ENCODE measurements at places on chromosomes 3 and 15.

DNA sequence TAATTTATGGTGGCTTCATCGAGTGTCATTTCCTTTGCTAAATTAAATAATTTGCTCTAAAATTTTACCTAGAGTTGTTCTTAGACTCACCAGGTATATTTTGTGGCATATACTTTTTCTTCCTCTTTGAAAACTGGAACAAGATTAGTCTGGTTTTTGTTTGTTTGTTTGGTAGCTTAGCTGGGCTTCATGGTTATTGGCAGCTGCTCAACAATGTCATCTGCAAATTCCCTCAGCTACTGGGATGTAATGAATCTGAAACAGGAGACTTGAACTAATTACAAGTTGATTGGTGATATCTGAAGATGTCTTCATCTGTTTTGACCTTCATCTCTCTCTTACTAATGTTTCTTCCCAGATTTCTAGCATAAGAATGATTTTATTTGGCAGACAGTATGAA lies 270.5 kb upstream of the P2RY1 start:
- no peak for DNase-seq

GRCh38 chr15:50911621-50912020 lies 3.1 kb downstream of the AP4E1 start:
- peak; percentile 38 for DNase-seq

DNA sequence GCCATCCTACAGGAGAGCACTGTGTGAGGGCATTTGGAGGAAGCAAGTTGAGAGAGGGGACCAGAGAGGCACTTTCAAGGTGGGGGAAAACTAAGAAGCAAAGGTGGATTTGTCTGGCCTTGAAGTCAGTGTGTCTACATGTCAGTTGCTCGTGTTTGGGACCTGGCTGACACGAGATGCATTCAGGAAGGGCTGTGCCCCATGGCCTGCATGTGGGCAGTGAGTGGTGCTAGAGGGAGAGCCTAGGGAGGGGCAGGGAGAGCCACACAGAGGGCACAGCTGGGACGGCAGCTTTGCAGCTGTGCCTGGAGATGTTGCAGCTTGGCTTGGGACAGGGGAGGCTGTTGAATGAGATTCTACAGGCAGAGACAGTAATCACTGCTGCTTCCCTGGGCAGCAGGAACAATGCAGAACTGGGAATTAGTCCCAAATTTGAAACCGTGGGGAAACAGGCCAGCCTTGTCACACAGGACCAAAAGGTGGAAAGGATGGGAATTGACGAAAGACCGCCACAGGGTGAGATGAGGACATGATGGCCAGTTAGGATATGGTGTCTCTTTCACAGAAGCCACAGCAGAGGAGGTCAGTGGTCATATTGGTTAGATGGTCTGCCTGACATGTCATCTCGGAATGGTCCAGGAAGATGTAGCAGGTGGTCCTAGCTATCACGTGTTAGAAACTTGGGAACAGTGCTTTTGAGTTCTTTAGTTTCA lies 10.0 kb downstream of the SEC61A1 start:
- DNase-seq: peak; percentile 49

DNA sequence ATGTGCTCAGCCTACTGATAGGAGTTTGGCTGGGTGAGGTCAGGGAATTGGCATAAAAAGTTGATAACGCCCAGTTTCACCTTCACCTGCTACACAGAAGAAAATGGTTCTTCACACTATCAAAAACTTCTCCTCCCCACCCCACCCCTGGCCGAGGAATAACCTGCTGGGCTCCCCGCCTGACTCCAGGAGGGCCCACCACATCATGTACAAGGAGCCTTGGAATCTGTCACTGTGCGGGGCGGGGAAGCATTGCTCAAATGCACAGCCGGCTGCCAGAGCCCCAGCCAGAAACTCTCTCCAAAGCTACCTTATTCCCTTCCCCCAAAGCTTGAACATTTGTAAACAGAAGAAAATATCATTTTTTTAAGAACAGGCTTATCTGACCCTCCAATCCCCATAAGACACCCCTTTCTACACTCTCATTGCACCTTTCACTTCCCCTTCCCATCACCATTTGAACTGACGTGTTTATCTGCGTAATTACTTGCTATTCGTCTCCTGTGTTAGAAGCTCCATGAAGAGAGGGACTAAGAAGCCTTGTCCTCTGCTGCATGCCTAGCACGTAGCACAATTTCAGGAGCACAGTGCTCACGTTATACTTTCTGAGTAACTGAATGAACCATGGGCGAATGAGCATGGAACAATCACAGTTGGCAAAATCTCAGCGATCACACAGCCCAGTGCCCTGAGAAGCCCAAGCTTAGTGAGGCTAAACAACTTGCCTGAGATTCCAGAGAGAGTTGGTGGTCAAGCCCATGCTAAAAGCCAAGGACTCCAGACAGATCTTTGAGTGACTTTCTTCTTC lies 82.9 kb downstream of the HES1 start:
- DNase-seq: no peak

GRCh38 chr3:41525303-41526064 lies 326.2 kb downstream of the CTNNB1 start:
- DNase-seq: no peak

GRCh38 chr3:77562089-77562488 lies 522.2 kb downstream of the ROBO2 start:
- no peak for DNase-seq

DNA sequence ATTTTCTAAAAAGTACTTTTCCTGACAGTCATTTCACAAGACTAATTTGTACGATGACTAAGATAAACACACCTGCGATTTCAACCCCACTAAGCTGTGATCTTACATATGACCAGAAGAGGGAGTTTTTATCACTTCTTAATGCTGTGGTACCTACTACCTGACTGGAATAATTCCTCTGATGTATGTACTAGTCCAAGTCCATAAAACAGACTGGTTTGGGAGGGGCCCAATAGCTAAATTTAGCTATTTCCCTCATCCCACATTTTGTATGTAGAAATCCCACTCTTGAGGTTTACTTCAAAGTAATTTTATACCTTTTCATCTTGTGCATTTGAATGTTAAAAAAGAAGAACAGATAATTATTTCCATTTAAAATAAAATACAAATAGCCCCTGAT lies 49.7 kb upstream of the SCAANT1 start:
- peak; percentile 54 for DNase-seq

GRCh38 chr15:53757906-53758305 lies 1.6 kb downstream of the WDR72 start:
- no peak for DNase-seq

GRCh38 chr3:129357616-129358015 lies 70.8 kb downstream of the EFCAB12 start:
- no peak for DNase-seq

- DNase-seq: no peak
Observed at GRCh38 chr3:71684046-71684756, 41.0 kb downstream of the EIF4E3 start.

DNA sequence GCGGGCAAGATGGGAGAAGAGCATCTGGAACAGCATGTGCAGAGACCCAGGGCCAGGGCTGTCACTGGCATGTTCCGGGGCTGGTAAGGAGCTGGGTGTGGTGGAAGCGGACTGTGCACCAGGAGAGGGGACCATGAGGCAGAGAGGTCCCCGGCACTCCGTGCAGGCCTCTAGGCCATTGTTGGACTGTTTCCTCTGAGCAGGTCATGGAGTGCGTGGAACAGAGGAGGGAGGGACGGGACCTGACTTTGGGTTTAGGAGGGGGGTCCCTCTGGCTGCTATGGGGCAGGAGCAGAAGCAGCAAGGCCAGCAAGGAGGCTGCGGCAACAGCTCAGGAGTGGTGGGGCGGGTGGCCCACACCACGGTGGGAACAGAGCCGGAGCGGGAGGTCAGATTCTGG lies 47.1 kb downstream of the TPRA1 start:
- DNase-seq: no peak

- no peak for DNase-seq
Observed at GRCh38 chr3:197593046-197593380, 37.2 kb upstream of the BDH1 start.

- DNase-seq: no peak
Observed at GRCh38 chr3:113297287-113297686, 85.9 kb downstream of the BOC start.

DNA sequence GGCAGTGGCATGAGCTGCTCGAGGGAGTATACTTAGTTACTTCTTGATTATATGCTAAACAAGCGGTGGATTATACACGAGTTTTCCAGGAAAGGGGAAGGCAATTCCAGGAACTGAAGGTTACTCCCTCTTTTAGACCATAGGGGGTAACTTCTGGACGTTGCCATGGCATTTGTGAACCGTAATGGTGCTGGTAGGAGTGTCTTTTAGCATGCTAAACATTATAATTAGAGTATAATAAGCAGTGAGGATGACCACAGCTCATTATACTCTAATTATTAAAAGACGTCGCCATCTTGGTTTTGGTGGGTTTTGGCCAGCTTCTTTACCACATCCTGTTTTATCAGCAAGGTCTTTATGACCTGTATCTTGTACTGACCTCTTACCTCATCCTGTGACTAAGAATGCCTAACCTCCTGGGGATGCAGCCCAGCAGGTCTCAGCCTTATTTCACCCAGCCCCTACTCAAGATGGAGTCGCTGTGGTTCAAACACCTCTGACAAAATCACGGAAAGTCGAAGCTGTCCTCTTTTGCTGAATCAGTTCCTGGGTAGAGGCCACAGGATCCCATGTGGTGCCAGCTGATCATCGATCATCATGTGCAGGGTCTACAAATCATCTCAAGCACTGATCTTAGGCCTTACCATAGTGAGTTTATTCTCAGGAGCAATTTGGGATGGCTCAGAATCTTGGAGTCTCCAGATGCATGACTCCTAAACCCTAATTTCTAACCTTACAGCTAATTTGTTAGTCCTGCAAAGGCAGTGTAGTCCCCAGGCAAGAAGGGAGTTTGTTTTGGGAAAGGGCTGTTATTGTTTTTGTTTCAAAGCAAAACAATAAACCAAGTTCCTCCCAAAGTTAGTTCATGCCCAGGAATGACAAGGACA lies 149.1 kb downstream of the TJP1 start:
- no peak for DNase-seq

Measured in pons (tissue), 1 donor.